ENCODE measurements at places on chromosomes 7 and 10.
A peak's percentile ranks its signal among the peaks of the same experiment; 100 is the strongest.

GRCh38 chr7:5502721-5503243, 79.1 kb upstream of the TNRC18 start:
- no peak for DNase-seq

DNA sequence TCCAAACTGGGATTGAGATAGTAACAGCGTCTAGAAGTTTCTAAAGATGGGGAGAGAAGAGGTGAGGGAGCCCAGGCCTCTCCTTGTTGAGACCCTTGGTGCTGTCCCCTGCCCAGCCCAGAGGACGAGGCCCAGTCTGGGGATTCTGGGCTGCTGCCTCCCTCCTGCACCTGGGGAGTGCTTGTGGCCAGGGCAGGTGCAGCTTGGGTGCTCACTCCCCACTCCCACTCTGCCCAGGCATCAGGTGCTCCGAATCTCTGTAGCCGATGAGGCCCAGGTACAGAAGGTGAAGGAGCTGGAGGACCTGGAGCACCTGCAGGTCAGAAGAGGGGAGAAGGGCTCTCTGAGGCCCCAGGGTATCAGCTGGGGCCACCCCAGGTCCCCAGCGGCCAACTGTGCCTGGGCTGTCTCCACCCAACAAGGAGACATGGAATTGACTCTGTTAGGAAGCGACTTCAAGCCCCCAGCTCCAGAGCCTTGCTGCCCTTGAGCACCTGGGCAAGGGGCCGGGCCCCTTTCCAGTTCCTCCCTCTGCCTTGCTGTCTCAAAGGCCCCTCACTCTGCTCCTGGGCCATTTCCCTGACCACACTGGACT, 664 bp downstream of the CPA1 start:
- no peak for DNase-seq

DNA sequence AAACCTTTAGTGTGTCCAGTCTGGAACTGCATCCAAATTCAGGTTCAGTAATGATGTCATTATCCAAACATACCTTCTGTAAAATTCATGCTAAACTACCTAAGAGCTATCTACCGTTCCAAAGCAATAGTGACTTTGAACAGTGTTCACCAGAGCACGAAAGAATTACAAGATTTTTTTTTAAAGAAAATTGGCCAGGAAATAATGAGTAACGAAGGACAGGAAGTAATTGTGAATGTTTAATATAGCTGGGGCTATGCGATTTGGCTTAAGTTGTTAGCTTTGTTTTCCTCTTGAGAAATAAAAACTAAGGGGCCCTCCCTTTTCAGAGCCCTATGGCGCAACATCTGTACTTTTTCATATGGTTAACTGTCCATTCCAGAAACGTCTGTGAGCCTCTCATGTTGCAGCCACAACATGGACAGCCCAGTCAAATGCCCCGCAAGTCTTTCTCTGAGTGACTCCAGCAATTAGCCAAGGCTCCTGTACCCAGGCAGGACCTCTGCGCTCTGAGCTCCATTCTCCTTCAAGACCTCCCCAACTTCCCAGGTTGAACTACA, 694 bp upstream of the FAS start:
- peak; percentile 50 for DNase-seq

- no peak for DNase-seq
Observed at GRCh38 chr7:154553711-154554265, 449.1 kb downstream of the PAXIP1 start.

GRCh38 chr7:142607351-142607750, 141.9 kb upstream of the PRSS1 start:
- no peak for DNase-seq

DNA sequence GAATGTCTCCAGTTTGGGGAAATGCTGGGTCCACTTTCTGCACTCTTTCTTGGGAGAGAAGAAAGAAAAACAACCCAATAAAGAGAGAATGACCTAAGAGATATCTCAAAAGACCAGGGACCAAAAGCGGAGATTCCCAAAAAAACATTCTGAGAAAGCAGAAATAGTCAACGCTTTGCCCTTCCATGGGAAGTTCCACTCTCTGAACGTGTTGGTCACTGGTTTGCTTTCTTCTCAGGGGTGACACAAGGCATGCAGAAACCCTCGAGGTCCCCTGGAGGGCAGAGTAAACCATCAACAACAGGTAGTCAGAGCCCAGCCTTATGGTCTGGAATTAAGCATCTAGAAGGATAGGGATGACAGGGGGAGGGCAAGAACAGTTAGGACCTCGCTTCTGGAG, 26.2 kb upstream of the AOAH start:
- DNase-seq = no peak

DNA sequence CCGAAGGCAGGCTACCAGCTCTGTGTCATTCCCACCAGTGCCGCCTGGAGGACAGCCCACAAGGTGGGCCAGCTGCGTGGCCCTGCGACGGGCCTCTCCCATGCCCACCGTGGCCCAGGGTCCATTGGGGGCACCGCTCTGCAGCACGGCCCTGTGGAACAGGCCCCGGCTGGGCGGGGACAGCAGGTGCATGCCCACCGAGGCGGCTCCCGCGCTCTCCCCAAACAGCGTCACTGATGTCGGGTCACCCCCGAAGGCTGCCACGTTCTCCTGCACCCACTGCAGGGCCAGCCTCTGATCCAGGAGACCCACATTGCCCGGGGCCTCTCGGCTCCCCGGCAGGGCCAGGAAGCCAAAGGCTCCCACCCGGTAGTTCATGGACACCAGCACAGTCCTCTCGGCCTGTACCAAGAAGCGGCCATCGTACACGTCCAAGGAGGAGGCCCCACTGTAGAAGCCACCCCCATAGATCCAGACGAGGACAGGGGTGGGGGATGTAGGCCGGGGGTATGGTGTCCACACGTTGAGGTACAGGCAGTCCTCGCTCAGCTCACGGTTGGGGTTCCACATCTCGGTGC, 2.3 kb downstream of the ACHE start:
- no peak for DNase-seq

DNA sequence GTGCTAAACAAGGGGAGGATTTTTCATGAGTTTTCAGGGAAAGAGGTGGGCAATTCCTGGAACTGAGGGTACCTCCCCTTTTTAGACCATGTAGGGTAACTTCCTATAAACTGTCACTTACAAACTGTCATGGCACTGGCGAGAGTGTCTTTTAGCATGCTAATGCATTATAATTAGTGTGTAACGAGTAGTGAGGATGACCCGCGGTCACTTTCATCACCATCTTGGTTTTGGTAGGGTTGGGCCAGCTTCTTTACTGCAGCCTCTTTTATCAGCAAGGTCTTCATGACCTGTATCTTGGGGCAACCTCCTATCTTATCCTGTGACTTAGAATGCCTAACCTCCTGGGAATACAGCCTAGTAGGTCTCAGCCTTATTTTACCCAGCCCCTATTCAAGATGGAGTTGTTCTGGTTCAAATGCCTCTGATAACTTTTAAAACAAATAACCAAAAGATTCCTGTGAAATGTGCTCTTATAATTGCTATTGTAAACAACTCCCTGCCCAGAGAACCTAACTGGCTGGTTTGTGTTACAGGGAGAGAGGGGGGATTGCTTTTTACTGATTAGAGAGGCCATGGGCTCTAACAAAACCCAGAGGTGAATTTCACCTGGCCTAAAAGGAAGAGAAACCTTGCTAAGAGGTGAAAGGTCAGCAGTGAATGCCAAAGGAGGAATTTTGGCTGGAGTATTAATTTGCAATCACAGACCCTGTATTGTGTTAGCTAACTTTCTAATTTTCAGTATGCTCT, 64.3 kb downstream of the EEPD1 start:
- DNase-seq = no peak

- no peak for DNase-seq
Observed at GRCh38 chr7:41887416-41887815, 184.5 kb upstream of the INHBA start.

GRCh38 chr7:117796889-117797288, 76.4 kb downstream of the CTTNBP2 start:
- DNase-seq = no peak

- DNase-seq = peak; percentile 72
Observed at GRCh38 chr10:29163746-29164145, 125.1 kb upstream of the LYZL1 start.

DNA sequence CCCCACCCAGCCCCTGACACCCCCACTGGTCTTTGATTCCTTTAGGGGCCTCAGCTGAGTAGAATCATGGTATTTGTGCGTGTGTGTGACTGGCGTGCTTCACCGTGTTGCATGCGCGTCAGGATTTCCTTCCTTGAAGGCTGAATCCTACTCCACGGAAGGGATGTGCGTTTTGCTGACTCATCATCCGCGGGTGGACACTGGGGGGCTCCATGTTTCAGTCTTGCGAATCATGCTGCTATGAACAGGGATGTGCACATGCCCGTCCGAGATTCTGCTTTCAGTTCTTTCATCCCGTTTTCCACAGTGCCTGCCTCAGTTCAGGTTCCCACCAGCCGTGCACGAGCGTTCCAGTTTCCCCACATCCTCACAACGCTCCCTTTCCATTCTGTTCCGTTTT, 20.9 kb upstream of the JAKMIP3 start:
- DNase-seq = no peak

- no peak for DNase-seq
Observed at GRCh38 chr10:12140038-12140437, 10.6 kb downstream of the SEC61A2 start.

GRCh38 chr10:86599041-86599440, 55.3 kb upstream of the OPN4 start:
- DNase-seq = no peak

- no peak for DNase-seq
Observed at GRCh38 chr10:124701881-124702656, 42.1 kb downstream of the FAM53B start.

- peak; percentile 29 for DNase-seq
Observed at GRCh38 chr10:31939797-31940708, 11.4 kb upstream of the ARHGAP12 start.

DNA sequence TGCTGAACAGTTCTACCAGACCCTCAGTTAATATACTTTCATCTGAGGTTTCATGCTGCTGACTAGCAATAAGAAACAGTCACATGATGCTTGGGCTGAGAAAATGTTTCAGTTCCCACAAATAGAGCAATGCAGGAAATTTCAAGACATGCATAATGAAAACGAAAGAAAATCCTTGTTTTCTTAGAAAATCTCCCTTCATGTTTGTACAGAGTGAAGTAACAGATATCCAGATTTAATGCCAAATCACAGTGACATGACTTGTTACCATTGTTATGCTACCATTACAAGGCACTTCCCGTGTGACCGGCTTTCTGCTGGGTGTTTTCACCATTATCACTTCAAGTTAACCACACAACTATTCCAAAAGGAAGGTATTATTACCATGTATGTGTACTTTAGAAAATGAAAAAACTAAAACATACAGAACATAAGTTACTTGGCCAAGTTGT, 121.7 kb downstream of the DOCK4 start:
- no peak for DNase-seq

DNA sequence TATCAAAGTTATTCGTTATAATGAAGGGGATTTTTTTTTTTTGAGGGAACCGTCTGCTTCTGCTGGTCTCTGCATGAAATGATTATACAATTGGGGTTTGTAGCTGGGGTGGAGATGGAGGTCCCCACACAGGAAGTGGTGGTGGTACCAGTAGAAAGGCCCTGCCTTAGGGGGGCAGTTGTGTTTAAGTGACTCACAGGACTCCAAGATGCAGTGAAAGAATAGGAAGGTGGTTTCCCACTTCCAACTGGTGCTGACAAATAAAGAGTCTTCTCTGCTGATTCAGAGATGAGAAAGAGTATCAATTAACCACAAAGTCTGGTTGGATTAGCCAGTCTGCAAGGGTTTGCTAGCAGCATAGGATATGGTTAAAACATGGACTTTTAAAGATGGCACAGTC, 376.0 kb downstream of the SORCS3 start:
- peak; percentile 92 for DNase-seq

DNA sequence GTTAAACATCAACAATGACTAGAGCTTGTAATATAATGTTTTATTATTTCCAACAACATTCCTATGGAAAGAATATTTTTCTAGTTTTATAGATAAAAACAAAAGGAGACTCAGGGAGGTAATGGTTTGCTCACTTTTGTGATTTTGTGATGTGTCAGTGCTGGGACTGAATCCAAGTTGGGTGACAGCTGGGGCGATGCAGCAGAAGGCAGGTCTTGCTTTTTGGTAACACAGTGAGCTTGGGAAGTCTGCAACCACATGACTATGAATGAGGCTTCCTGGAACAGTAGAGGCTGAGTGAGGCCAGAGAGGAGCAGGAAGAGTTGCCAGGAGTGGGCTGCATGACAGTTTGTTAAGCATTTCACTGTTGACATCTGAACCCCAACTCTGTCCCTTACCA, 4.9 kb upstream of the YKT6 start:
- no peak for DNase-seq

DNA sequence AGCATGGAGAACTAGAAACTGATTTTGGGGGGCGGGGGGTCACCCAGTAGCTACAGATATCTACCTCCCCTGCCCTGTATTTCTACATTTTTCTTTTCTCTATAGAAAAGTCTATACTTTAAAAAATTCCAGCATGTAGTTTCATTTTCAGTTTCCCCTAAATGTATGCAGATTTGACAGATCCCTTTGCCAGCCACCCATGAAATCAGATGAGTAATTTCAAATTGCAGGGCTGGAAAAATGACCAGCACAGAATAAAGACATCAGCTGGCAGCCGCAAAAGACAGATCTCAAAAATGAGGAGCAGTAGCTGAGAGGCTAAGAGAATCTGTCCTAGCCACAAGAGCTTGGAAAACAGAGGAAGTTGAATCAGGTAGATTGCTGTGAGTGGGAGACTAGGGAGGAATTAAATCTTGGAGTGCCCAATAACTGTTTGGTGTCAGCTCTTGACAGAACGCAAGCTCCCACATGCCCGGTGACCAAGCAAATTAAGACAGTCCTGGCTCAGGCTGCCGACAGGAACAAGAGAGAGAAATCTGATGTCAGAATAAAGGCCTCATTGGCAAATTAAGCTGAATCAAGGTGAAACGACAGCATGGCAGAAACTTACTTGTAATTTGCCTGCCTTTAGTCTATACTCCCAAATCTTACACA, 24.5 kb downstream of the ADRB1 start:
- peak; percentile 13 for DNase-seq

- no peak for DNase-seq
Observed at GRCh38 chr10:61870526-61870895, 31.0 kb upstream of the ARID5B start.

DNA sequence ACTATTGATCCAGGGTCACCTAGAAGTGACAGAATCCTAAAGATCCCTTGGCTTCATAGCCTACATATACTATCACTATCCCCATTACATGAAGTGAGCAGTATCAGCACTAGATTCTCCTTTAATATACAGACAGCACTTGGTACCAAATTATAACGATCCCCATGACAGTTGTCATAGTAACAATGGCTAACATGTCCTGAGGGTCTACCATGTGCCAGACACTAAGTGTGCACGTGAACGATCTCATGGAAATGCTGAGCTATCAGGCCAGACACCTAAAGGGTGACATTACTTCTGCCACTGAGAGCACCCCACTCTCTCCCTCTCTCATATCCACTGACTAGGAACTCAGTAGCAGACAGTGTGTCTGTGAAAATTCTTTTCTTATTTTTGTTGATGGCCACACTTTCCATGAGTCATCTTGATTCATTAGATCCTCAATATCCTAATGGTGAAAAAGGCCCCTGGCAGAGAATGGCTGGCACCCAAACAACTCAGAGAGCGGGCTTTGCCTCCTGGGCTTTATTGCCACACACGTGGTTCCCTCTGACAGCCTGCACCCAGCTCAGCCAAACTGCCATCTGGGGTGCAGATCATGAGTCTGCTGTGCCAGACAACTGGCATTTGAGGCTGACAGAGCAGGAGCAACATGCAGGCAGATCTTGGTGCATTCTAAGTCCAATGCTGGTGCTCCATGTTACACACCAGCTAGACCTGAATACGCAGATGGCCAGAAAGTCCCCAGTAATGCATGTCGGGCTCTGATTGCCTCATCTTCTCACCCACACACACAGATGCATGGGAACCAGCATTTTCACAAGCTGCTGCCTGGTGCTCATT, 176.3 kb downstream of the DGKI start:
- DNase-seq = peak; percentile 75
